Activated gamma-delta T cell treated with anti-CD3 and anti-CD28 coated beads, Interleukin-2, amount 50 U/mL, for 16 hours (primary cell): ENCODE measurements at places on chromosomes 4 and X.

GRCh38 chr4:53043055-53043454 is 180.9 kb downstream of the RASL11B start:
- no peak for DNase-seq

- DNase-seq = no peak
These were observed 1299.9 kb downstream of the C4orf33 start for GRCh38 chr4:130395871-130396270.

GRCh38 chr4:26806331-26806730 is 54.3 kb upstream of the STIM2 start:
- DNase-seq = no peak

DNA sequence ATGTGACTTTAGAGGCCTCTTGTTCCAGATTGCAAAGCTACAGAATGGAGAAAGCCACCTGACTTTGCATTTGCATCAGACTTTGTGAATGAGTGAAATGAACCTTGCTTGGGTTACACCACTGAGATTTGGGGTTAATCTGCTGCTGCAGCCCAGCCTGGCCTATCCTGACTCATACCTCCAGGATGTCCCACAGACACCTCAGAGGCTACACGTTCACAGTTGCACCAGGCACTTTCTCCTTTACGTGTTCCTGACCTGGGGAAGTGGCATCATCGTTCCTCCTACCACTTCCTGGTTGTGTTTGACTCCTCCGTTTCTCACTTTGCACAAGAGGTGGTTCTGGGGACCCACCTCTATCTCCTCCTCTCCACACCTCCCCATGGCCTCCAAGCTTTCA is 9.2 kb upstream of the SORCS2 start:
- no peak for DNase-seq

DNA sequence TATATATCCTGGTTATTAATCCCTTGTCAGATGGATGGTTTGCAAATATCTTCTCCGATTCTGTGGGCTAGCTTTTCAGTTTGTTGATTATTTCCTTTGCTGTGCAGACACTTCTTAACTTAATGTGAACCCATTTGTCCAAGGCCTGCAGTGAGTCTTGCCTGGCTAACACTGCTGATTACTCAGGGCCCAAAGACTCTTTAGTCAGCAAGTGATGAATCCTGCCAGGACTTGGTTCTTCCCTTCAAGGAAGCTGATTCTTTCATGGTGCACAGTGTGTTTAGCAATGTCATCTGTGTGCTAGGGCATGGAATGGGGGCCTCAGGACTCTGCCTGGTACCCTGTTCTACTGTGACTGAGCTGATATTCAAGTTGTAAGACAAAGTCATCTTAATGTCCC is 81.8 kb upstream of the TEX13A start:
- DNase-seq = no peak

DNA sequence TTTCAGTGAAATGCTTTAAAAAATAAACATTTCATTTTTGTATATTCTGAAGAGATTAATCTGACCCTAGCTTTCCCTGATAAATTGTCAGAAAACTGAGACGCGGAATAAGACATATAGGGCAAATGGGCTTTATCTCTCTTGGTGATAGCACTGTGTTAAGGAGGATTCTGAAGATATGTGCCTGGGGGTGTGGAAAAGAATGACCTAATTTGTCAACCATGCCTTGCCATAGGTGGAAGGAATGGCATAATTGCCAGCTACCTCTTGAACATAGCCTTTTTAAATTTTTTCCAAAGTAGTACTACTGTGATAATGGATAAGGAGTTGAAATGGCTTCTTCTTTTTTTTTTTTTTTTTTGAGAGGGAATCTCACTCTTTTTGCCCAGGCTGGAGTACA is 11.7 kb downstream of the JADE1 start:
- no peak for DNase-seq
